NCI-H1092 (cell line): ENCODE measurements at places on chromosomes 7 and 10.

GRCh38 chr10:71074176-71074755, 138.1 kb upstream of the UNC5B start:
- DNase-seq: no peak

GRCh38 chr7:72490301-72490700, 78.2 kb upstream of the CALN1 start:
- no peak for DNase-seq

DNA sequence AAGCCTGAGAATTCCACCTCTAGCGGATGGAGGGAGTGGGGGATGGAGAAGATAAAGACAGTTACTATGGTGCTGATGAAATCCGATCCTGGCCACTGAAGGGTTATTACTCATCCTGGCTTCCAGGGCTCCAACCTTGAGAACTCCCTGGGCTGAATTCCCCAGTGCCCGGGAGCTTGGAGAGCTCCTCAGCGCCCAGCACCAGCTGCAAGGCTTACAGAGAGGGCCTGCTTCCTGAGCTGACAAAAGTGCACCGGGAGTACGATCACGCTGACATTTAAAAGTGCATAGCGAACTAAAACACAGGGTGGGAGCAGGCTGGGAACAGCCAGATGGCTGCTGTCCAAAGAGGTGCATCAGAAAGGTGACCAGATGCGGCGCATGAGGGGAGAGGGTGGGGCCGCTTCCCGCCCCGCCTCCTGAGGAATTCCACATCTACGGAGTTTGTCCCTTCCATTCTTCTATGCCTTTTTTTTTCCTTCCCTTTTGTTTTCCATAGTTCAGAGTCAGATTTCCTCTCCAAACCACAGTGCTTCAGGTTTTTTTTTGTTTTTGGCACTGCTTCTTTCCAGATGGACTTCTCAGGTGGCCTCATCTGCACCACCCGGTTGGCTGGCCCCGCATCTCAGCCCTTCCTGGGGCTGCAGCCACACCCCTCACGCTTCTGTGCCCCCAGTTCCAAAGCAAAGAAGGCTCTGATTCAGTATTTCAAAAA, 62.4 kb upstream of the MKRN1 start:
- peak; percentile 81 for DNase-seq

- DNase-seq: no peak
These were observed 321.6 kb upstream of the FZD8 start for GRCh38 chr10:35963685-35964084.

- no peak for DNase-seq
These were observed 32.5 kb upstream of the OTUD1 start for GRCh38 chr10:23406409-23406808.

- DNase-seq: no peak
These were observed 94.1 kb downstream of the CHST15 start for GRCh38 chr10:123999261-123999660.

DNA sequence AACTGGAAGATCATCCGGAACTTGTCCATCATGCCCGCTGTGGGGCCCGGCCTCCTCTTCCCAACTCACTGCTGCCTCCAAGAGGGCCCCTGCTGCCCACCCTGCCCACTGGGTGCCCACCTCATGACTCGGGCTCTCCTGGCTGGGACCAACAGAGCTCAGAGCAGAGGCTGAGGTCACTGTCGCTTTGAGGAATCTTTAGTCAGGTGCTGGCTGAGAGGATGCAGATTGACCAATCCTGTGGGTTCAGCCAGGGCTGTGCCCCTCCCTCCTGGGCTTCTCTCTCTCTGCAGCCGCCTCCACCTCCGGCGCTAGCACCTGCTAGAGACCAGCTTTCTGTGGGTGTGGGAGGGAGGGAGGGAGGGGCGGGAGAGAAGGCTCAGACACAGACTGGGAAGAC, at the start of gene CALHM1:
TSS of gene CALHM1 (minus strand) at position 181 of the 400 bp plus-strand sequence. CDS start at position 32, 149 bp downstream.
- no peak for DNase-seq

GRCh38 chr7:101717628-101718357, 88.7 kb upstream of the MYL10 start:
- DNase-seq: no peak

GRCh38 chr7:38276096-38276877, 2.9 kb upstream of the TARP start:
- DNase-seq: no peak

DNA sequence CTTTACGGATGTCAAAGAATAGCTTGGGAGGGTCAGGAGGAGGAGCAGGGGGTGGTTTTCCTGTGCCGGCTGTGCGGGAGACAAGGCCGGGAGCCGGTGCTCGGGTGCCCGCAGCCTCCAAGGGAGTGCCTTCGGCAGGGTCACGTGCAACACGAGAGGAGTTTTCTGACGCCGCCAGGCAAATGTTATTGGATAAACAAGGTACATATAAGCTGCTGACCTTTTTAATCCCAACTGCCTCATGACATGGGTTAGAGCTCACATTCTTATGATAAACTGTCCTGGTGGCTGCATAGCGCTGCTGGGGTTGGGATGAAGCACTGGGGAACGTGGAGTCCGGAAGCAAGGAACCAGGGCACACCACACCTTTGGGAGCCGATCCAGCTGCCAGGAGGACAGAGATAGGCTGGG, 124.8 kb upstream of the PDLIM1 start:
- DNase-seq: no peak

- DNase-seq: no peak
These were observed 7.4 kb upstream of the LAMB1 start for GRCh38 chr7:108010377-108010776.

GRCh38 chr10:122311716-122312115, 40.6 kb downstream of the BTBD16 start:
- DNase-seq: no peak

DNA sequence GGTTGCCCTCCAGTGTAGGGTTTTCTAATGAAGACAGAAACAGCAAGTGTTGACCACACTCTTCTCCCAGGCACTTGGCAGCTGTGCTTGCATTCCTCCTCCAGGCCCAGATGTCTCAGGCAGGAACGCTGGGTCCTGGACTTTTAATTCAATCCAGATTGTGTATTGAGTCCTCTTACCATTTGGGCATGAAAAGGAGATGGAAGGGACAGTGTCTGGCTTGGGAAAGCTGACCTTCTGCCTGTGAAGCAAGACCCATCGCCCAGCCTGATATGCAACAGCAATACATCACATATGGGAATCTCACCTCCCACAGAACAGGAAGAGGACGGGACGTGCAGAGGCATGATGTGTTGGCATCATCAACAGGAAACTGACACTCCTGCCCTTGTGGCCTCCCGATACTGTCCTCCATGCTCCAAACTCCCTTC, 174.4 kb upstream of the LYZL2 start:
- DNase-seq: no peak

DNA sequence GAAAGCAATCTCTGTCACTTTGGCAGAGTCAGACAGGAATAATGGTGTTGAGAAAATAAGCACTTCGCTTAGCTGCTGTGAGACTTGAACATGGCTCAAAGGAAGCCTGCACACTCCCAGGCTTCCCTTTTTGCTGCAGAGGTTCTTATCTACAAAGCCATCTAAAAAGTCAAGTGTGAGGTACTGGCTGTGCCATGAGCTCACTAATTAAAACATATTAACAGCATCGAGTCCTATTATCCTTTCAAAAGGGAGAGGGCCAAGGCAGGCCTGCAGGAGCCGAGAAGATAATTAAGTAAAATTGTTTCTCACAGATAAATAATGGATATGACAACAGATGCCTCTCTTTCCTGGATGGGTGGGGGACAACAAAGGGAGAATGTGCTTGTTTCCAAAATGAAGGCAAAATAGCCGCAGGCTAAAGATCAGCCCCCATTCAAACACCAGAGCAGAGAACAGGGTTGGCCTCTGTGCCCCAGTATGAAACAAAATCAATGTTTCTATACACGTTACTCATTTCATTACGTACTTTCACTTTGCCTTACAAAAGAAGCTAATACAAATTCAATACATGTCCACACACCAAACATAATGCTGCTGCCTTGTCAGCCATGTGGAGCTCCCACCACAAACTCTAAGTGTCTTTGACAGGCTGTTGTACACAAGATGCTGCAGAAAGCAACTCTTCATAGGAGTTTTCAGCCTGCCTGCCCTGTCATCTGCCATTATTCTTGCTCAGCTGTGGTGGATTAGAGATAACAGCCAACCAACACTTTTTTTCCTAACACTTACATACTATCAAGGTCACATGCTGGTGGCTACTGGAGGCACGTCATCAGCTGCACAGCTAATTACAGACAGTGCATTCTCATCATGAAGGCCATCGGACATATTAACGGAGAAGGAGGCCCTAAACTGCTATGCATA, 55.3 kb downstream of the ELAPOR2 start:
- DNase-seq: no peak

GRCh38 chr7:142460402-142461117, 202.7 kb upstream of the PRSS58 start:
- no peak for DNase-seq

- DNase-seq: no peak
These were observed 89.0 kb upstream of the PRPS1L1 start for GRCh38 chr7:18116661-18117060.

GRCh38 chr10:80486785-80487420, 32.8 kb downstream of the TSPAN14 start:
- DNase-seq: no peak

GRCh38 chr7:72042855-72043254, 369.3 kb downstream of the CALN1 start:
- no peak for DNase-seq

GRCh38 chr10:12811826-12812225, 189.7 kb downstream of the CCDC3 start:
- DNase-seq: no peak

GRCh38 chr7:42617071-42617765, 294.7 kb downstream of the C7orf25 start:
- no peak for DNase-seq

DNA sequence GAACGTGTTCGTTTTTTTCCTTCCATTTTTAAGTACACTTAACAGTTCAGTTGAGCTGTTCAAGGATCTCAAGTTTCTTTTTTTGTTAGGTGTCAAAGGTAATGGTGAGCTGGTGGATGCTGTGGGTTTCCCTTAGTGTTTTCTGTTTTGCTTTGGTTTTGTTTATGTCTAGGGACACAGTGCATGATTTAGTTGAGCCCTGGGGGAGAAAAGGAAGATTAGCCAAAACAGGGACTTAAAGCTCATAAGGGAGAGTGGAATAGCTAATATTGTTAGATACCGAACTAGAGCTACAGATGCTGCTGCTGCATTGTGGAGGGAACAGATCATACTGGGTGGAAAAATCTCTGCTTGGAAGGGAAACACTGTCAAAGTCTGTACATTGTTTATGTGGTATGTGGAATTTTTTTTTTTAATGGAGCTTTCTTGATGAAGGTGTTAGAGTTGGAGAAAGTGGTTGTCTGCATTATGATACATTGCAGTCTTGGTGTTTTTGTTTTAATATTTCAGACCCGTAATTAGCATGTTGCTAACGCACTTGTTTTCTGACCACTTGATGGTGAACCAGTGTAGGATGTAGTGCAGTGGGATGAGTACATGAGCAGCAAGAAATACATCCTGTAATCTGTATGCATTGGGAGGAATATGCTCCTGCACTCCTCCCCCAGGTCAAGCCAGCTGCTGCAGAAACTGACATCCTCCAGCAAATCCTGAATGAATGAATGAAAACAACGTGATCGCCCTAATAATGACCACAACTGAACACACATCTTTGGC, 2.1 kb downstream of the GLCCI1 start:
- DNase-seq: peak; percentile 19

DNA sequence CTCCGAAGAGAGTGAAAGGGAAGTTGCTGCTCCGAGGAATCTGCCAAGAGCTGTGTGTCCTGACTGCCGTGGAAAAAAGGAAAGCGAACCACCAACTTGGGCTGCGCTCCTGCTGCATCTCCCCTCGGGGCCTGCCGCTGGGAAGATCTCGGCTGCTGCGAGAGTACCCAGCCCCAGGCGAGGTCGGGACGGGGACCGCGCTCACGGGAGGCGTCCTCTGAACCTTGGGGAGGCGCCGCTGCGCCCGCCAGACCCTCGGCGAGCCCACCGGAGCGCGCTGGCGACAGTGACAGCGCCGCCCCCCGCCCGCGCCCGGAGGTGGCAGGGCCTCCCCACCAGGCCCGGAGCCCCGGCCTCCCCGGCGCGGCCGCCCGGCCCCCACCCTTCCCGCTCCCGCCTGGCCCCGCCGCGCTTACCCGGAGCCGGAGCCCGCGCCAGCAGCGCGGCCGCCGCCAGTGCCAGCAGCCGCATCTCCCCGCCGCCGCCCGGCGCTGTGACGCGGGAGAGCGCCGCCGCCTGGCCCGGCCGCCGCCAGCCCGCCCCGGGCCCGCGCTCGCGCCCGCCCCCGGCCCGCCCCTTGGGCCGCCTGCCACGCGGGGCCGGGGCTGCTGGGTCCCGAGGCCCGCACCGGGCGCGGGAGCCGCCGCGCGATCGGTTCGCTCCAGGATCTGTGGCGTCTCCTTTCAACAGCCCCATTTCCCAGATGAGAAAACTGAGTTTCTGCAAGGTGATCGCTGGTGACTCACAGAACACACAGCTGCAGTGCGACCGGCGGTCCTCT, at the start of gene VSTM4:
TSS of gene VSTM4 (minus strand) at position 508 of the 781 bp plus-strand sequence. CDS start at position 471, 37 bp downstream.
- DNase-seq: peak; percentile 20

- no peak for DNase-seq
These were observed 142.8 kb downstream of the DNAJC1 start for GRCh38 chr10:21860718-21861117.

DNA sequence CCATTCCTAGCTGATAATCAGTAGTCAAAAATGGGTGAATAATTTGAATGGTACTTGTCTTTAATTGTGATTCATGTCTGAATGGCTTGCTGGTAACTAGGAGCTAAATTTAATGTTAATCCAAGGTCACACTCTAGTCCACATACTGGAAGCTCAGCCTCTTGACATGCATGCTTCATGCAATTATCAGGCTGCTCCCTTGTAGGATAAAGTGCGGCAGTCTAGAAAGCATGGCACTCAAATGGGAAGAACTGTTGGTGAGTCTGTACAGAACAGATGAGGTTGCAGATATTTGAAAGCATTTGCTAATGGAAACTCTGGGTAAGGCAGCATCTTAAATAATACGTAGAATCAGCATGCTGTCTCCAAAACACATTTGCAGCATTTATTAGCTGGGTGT, 499.4 kb downstream of the AUTS2 start:
- DNase-seq: no peak

GRCh38 chr10:52908478-52908877, 135.9 kb upstream of the MBL2 start:
- DNase-seq: no peak
